ENCODE measurements at places on chromosomes 13 and 19. TPM values are rescaled to one million over a fixed set of nuclear protein-coding genes. Genes with fewer than 3 reads are reported as not detected.

- H3K4me1 ChIP-seq: peaks cover 5% of the 10 kb centered on the region
- H3K27ac ChIP-seq: no peak overlapping the region
- H3K36me3 ChIP-seq: peaks cover 23% of the 10 kb centered on the region
- H3K4me3 ChIP-seq: no peak overlapping the region
These were observed 27.6 kb downstream of the MYO9B start for GRCh38 chr19:17103177-17103576.

GRCh38 chr13:51844862-51845573 is at the start of gene TMEM272:
TMEM272 (minus strand) TSS chr13:51845177; CDS start chr13:51838530, 6,647 bp downstream.
- H3K27me3 ChIP-seq: peaks cover 8% of the 10 kb centered on the region
- no peak within 1 kb of the TSS for H3K27ac ChIP-seq
- peak within 1 kb of the TSS; percentile 64 for H3K4me3 ChIP-seq
- no peaks in the 10 kb centered on the region for H3K36me3 ChIP-seq

DNA sequence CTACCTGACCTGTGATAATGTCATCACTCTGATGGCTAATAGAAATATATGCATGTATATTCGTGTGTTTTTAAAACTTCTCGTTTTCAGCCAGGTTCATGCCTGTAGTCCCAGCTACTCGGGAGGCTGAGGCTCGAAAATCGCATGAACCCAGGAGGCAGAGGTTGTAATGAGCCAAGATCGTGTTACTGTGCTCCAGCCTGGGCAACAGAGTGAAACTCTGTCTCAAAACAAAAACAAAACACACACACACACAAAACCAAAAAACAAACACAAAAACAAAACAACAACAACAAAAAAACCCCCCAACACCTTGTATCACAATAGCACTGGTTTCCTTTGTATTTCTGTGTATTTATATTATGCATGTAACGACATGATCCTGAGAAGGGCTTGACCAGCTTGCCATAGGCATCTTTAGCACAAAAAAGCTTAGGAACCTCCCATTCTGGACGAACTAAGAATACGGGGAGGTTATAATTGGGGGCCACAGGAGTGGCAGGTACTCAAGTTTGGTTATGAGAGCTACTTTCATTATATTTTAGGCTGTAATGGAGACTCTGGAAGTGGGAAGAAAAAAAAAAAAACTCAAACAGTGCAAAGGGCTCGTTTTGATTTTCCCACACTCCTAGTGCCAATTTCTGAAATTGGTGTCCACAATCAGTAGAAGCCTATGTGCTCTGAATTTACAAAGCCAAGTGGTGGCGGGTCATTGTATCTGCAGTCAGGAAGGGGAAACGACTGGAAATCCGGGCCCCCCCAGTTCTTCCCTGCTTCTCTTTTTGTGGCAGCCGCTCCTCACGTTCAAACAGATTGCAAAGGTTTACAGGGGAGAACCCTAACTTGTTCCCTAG is 1.2 kb upstream of the ACP7 start:
- DNase-seq: no peak
- H3K4me3 ChIP-seq: peak overlapping the region; percentile 79
- no peak overlapping the region for H3K27ac ChIP-seq
- no peaks in the 10 kb centered on the region for H3K36me3 ChIP-seq

MAST1 gene
- total RNA-seq: 1.9 TPM

- H3K27ac ChIP-seq: no peak overlapping the region
- peaks cover 6% of the 10 kb centered on the region for H3K4me1 ChIP-seq
These were observed 22.6 kb downstream of the ERCC5 start for GRCh38 chr13:102868366-102868936.

- H3K4me3 ChIP-seq: no peak overlapping the region
- no peak for DNase-seq
- no peak overlapping the region for H3K27ac ChIP-seq
- H3K27me3 ChIP-seq: no peaks in the 10 kb centered on the region
- no peaks in the 10 kb centered on the region for H3K4me1 ChIP-seq
These were observed 800.1 kb upstream of the PCDH9 start for GRCh38 chr13:68030152-68030809.

- no peak overlapping the region for H3K27ac ChIP-seq
- no peaks in the 10 kb centered on the region for H3K4me1 ChIP-seq
- no peak overlapping the region for H3K4me3 ChIP-seq
- no peak for DNase-seq
- H3K27me3 ChIP-seq: no peaks in the 10 kb centered on the region
These were observed 72.9 kb downstream of the SLC10A2 start for GRCh38 chr13:102993348-102993747.

ZNF541 gene
- not detected for total RNA-seq

ZNF20 gene
- 9.0 TPM for total RNA-seq

DNA sequence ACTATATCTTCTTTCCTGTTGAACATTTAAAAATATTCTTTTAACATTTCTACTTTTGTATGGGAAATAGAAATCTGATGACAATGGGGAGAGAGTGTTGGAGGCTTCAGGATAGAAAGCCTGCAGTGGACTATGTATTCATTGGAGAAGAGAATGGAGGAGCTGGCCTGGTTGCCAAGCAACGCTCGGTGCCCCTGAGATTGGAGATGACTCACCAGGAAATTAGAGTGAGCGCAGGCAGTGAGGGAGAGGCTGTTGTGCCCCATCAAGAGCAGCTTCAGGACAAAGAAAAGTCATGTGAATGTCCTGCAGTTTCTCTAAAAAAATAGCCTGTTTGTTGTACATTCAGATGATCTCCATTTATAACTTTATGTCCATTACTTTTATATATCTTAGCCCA is 48.7 kb upstream of the ZNF835 start:
- no peak overlapping the region for H3K27ac ChIP-seq
- H3K36me3 ChIP-seq: no peaks in the 10 kb centered on the region
- H3K27me3 ChIP-seq: no peaks in the 10 kb centered on the region
- DNase-seq: no peak

- no peaks in the 10 kb centered on the region for H3K36me3 ChIP-seq
- no peak overlapping the region for H3K27ac ChIP-seq
- H3K4me1 ChIP-seq: peaks cover 48% of the 10 kb centered on the region
- H3K27me3 ChIP-seq: no peaks in the 10 kb centered on the region
These were observed 4.8 kb downstream of the PPP6R1 start for GRCh38 chr19:55253842-55254624.

- H3K36me3 ChIP-seq: peaks cover under 1% of the 10 kb centered on the region
- H3K27ac ChIP-seq: no peak overlapping the region
- no peaks in the 10 kb centered on the region for H3K4me1 ChIP-seq
- no peak for DNase-seq
- no peak overlapping the region for H3K4me3 ChIP-seq
These were observed 8.0 kb downstream of the RPL36 start for GRCh38 chr19:5697890-5698634.

KLK5 gene
- total RNA-seq: not detected
